ENCODE measurements at places on chromosomes 16 and 17.

DNA sequence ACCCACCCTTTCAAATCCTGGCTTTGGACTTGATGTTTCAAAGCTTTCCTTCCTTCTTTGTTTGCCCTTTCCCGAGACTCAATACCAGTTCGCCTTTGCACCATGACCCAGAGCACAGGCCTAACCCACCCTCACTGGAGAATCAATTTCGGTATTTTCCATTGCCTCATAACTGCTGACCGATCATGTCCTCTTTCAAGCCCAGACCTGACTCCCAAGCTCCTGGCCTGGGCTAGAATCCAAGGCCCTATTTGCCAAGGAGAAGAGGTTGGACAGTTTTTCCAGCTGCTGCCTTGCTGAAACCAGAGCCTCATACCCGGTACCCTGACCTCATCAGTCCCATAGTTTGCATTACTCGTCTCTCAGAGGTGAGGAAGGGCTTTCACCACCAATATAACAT, 35.3 kb upstream of the HELZ start:
- DNase-seq: no peak

GRCh38 chr17:40325156-40326013, 16.4 kb downstream of the RARA start:
- no peak for DNase-seq

GRCh38 chr17:79788989-79789942, 7.6 kb downstream of the CBX8 start:
- DNase-seq: no peak

DNA sequence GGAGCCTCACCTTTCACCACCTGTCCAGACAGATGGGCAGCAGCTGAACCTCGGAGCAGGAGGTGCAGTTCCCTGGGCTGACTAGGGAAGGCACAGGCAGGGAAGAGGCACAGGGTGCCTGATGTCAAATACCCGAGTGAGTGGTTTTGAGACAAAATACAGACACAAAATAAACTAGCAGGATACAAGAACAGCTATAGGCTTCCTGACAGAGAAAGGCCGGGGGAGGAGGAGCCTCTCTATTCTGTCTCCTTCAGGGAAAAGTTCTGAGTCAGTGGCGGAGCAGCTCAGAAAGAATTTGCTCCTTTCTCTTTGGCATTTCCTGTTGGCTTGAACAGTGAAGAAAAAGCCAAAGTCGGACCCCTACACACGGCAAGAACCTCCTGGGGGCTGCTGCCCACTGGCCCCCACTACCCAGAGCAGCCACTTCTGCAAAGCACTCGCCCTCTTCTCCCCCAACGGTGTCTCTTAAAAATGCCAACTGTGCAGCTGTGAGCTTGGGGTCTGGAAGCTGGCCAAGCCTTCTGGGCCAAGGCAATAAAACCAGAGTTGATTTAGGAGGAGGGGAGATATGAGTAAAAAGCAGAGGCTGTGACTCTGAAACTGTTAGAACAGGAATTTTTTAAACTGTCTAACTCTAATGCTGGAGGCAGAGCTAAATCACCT, 14.4 kb upstream of the FAAP100 start:
- no peak for DNase-seq

- no peak for DNase-seq
These were observed 7.3 kb downstream of the ARHGAP27 start for GRCh38 chr17:45425125-45425983.

DNA sequence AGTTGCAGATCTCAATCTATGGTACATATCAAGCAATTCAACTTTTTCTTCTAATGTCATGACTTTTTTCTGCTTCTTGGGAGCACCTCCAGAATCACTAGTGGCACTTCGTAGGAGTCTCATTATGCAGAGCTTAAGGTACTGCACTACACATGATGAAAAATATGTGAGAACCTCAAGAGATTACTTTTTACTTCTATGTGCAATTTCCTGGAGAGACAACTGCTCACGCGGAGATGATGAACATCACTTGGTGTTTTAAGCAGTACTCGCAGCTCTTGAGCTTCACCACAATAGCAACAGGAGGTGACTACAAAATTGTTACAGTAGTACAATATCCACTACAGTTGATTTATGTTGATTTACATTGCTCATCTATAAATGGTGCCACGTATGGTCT, 79.7 kb downstream of the MRTFB start:
- DNase-seq: no peak

- peak; percentile 5 for DNase-seq
These were observed 120.0 kb upstream of the GOT2 start for GRCh38 chr16:58853854-58854791.

GRCh38 chr16:86320237-86320595, 190.1 kb upstream of the FOXF1 start:
- DNase-seq: no peak

GRCh38 chr17:76551685-76552084, 11.8 kb downstream of the PRCD start:
- no peak for DNase-seq

- no peak for DNase-seq
These were observed 10.3 kb upstream of the MRPL58 start for GRCh38 chr17:75001915-75002843.

GRCh38 chr16:48542020-48542473, 67.9 kb downstream of the N4BP1 start:
- DNase-seq: no peak

DNA sequence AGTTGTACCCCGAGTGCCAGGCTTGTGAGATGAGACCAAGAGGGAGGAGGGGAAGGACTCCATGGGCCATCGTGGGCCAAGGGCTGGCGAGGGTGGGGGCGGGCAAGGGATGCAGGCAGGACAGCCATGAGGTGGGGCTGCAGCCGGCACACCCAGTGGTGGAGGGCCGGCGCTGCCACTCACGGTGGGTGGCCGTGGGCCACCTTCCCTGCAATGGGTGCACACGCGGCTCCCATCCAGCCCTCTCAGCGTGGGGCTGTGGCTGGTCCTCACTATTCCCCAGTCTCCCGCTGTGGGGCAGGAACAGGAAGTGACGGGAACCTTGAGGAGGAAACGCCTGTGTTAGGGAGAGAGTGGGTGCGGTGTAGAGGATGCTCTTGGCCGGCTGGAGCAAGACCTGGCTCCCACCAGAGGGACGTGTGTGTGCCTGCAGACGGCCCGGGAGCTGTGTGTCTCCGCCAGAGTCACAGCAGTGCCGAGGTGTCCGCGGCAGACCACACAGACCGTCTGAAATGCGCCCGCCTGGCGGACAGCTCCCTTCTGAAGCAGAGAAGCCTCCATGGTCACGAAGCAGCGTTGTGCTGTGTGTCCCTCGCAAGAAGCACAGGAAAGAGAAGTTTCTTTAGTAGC, 23.6 kb downstream of the CIBAR2 start:
- no peak for DNase-seq

GRCh38 chr17:19248928-19249574, 11.9 kb downstream of the EPN2 start:
- DNase-seq: no peak

DNA sequence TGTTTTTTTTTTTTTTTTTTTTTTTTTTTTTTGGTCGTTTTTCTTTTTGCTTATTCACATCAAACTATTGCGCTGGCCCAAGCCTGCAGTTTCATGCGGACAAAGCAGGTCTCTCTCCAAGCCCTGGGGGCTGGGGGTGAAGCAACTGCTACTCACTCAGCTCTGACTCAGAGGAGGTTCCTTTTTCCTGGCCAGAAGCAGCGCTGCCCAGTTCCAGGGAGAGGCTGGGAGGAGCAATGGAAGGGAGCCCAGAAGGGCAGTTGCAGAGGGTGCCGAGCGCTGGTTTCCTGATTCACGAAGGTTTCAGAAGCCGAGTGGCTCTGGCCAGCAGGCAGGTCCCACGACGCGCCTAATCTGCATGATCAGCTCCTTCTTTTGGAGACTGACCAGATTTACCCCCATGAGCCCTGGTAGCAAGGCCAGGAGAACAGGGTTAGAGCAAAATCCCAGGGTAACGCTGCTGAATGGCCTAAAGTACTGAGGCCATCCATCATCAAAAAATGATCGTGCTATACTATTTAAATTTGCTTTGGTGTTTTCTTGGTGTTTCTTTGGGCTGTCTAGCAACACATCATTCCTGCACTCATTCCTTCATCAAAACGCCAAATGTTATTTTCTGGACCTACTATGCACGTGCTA, 144.7 kb upstream of the SOX9 start:
- DNase-seq: no peak

GRCh38 chr17:44922746-44923470, 7.6 kb upstream of the GFAP start:
- no peak for DNase-seq

DNA sequence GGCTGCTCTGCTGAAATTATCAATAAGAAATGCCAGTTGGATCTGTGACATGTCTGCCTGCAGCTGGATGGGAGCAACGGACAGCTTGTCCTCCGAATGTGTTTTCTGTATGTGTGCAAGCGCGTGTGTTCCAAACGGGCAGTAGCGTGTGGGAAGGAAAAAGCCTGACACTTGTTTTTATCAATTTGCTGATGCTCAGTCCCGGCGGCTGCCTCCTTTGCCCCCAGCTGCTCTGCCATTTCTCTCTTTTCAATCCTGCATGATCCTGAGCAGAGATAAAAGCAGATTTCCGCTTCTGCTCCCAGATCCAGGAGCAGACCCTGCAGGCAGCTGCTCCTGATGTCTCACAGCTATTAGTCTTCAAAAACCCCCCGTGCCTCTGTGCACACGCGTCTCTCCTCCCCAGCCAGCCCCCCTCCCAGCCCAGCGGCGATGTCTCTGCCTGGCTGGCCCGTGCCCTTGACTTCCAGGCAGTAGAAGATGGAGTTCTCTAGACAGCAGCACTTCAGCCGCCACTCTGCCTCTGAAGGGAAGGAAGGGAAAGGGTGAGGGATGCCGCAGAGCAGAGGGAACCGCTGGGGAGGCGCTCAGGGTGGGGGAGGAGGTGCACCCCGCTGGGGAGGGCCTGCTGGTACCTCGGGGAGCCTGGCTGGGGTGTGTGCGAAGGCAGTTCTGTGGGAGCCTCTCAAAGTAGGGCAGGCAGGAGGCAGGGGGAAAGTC, 4.1 kb downstream of the PRCD start:
- no peak for DNase-seq

- no peak for DNase-seq
These were observed at the start of gene SGCA for GRCh38 chr17:50165867-50166517. TSS of gene SGCA (plus strand) at chr17:50166005. CDS start at chr17:50166041, 36 bp downstream.

DNA sequence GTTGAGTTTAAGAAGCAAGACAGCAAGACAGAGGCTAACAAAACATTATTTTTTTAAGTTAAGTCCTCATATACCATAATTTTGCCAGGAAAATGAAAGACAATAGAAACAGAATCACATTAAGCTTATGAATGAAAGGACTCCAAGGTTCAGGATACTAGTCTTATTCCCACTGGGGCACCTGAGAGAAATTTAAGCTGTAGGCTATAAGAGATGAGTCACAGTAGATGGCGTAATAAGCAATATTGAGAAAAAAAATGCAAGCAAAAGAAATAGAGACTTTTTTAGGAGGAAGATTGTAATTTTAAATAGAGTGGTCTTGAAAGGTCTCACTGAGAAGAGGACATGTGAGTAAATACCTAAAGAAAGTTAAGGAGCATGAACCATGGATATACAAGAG, 57.1 kb upstream of the KIF2B start:
- DNase-seq: no peak

- DNase-seq: no peak
These were observed 45.4 kb downstream of the SEC14L1 start for GRCh38 chr17:77186141-77186604.

GRCh38 chr17:80409626-80410025, 5.3 kb upstream of the ENDOV start:
- DNase-seq: no peak

- DNase-seq: no peak
These were observed 12.9 kb downstream of the CMC2 start for GRCh38 chr16:80993834-80994233.

DNA sequence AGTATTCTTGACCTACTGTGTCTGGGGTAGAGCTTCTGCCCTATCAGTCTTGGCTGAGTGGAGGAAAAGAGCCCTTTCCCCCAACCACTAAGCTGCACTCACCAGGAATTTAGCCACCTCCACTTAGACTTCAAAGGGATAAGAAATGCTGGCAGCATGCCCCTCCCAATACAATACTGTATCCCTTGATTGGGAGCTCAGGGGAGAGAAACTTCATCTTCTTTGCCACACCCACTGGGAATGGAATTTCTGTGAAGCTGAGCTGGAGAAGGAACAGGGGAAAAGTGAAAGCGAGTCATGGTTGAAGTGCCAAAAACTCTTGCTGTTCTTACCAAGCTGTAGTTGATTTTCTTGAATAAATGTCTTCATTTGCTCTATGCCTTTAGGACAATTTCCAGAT, 68.8 kb downstream of the CEP112 start:
- no peak for DNase-seq

- no peak for DNase-seq
These were observed 63.2 kb downstream of the CLEC19A start for GRCh38 chr16:19348578-19349315.

- no peak for DNase-seq
These were observed 72.5 kb downstream of the SRCIN1 start for GRCh38 chr17:38533241-38533640.

DNA sequence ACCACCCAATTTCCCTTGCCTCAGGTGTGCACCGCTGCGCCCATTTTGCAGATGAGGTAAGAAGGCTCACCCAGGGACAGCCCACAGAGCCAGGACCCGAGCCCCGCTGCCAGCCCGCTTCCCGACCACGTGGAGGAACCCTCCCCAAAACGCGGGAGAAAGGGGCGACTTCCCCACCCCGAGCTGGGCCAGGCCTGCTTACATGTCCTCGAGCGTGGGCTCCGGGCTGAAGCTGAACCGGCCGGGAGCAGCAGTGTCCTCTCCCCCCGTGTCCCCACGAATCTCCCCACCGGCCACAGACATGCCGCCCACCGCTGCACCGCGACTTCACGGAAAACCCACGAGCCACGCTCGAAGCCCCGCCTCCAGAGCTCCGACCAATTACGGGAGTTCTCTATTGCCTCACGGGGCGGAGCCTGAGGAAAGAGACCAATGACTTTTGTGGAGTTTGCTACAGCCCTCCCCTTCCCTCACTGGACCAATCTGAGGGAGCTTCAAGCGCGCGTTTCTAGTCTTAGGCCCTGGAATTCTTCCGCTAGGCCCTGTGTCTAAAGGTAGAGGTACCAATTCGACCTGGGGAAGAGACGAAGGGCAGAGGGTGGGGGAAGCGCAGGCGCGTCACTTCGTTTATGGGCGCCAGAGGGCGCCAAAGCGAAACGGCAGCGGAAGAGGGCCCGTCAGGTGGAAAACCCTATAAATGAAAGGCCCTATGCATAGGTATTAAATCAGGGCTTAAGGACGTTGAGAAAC, at the start of gene DCTPP1:
Gene DCTPP1 (minus strand): TSS at position 353 of the 750 bp plus-strand sequence. CDS start 50 bp downstream, at position 303.
- DNase-seq: peak; percentile 96

DNA sequence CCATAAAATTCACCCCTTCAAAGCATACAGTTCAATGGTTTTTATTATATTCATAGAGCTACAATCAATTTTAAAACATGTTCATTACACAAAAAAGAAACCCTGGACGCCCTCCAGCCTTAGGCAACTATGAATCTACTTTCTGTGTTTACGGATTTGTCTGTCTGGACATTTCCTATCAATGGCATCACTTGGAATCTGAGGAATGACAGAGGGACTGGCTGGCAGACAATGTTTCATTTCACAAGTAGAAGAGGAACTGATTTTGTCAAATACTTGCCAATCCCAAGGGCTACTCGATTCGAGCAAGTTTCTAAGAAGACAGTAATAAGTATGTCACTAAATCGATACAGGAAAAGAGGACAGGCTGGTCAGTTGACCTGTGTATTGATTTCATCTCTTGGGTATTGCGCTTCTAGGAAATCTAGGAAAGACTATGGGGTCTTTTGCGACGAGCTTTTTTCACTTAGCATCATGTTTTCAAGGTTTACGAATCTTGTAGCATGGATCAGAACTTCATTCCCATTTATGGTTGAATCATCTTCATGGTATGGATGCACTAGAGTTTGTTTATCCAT, 56.6 kb downstream of the RGS9 start:
- no peak for DNase-seq

Data from CD4-positive, alpha-beta T cell (primary cell).